ENCODE measurements at places on chromosomes 7 and 10. TPM values are rescaled to one million over a fixed set of nuclear protein-coding genes. Genes with fewer than 3 reads are reported as not detected.

- DNase-seq: peak; percentile 44
These were observed 75.4 kb downstream of the PROSER2 start for GRCh38 chr10:11898372-11899066.

DNA sequence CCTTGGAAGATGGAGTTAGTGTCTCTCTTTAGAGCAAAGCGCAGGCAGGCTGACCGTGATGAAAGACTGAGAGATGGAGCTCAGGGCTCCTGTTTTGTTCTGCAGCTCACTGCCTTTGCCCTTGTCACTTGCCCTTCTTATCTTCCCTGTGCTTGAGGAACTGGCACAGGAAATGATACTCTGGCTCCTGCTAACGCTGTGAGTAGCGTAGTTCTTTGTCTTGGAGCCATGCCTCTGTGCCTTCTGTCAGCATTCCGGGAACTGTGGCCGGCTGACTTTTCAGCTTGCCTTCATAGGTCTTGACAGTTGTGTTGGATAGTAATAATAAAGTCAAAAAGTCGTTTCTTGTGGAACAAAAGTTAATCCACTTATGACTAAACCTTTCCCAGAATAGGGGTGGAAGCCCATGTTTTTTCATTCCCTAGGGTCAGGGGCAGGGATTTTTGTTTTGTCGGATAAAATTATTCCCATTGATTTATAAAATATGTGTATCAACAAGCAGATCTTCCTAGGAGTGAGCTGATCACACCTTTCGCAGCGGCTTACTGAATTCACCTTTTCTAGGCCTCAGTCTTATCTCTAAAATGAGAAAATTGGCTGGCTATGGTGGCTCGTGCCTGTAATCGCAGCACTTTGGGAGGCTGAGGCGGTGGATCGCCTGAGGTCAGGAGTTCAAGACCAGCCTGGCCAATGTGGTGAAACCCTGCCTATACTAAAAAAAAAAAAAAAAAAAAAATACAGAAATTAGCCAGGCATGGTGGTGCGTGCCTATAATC, 16.6 kb upstream of the TMEM236 start:
- DNase-seq: no peak

GRCh38 chr10:48517911-48518811, 86.7 kb downstream of the ARHGAP22 start:
- no peak for DNase-seq

DNA sequence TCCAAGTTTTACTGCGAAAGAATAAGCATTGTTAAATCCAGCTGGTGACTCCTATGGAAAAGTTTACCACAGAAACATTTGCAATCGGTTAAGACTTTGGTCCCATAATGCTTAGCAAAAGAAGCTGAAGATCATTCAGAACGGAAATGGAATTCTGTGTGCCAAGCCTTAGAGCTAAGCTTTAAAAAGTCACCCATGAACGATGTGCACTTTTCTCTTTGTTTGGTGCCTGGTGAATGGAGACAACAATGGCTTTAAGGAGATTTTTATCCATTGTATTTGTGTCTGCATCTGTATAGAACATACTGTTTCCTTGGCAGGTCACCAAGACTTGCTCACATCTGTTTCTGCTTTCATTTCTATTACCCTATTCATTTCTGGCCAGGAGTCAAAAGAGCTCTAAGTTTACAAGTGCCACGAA, 26.3 kb upstream of the COL1A2 start:
- no peak for DNase-seq

TRIM50 gene
- total RNA-seq: 1.3 TPM

GJD4 gene
- total RNA-seq: not detected

ZWINT gene
- 5.8 TPM for total RNA-seq
